ENCODE measurements at places on chromosomes 3 and 15.

- no peak for DNase-seq
These were observed 299.4 kb upstream of the GADL1 start for GRCh38 chr3:31193871-31194270.

- DNase-seq = no peak
These were observed 21.5 kb downstream of the AGTR1 start for GRCh38 chr3:148718982-148719862.

DNA sequence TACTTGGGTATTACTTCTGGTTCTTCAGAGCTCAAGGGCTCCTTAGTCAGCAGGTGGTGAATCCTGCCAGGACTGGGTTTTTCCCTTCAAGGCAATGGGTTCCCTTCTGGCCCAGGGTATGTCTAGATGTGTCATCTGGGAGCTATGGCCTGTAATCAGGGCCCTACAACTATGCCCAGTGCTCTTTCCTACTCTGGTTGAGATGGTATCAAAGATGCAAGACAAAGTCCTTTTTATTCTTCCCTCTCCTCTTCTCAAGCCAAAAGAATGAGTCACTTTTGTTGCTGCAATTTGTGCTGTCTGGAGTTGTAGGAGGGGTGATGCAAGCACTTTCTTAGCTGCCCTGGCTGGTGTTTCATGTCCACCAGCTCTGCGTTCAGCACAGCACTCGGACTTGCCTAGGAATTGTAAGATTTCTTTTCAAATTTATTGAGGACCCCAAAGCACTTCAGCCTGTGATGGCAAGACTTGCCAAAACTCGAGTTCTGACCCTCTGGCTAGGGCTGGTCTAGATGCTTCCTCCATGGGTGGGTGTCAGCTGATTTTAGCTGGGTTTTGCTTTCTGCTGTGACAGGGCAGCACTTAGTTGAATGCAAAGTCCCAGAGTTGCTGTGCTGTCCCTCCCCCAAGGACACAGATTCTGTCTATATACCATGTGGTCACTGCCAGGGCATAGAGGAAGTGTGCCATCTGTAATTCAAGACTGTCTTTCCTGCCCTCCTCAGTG lies 129.2 kb upstream of the CBLB start:
- no peak for DNase-seq

DNA sequence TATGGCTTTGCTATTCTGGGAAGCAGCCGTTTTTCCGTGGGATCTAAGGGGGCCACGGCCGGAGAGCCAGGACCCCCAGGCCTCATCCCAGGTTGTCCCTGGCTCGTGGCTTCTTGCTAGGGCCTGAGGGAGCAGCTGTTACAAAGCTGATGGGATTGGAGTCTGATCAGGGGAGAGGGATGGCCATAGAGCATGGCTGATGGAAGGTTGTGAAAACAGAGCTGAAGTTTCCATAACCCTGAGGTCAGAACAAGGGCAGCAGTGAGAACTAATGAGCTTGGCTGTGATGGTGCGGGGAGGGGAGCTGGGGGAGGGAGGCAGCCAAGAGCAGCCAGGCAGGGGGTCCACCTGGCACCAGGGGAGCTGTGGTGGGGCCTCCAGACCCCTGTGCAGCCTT lies 63.0 kb downstream of the LINGO1 start:
- no peak for DNase-seq

DNA sequence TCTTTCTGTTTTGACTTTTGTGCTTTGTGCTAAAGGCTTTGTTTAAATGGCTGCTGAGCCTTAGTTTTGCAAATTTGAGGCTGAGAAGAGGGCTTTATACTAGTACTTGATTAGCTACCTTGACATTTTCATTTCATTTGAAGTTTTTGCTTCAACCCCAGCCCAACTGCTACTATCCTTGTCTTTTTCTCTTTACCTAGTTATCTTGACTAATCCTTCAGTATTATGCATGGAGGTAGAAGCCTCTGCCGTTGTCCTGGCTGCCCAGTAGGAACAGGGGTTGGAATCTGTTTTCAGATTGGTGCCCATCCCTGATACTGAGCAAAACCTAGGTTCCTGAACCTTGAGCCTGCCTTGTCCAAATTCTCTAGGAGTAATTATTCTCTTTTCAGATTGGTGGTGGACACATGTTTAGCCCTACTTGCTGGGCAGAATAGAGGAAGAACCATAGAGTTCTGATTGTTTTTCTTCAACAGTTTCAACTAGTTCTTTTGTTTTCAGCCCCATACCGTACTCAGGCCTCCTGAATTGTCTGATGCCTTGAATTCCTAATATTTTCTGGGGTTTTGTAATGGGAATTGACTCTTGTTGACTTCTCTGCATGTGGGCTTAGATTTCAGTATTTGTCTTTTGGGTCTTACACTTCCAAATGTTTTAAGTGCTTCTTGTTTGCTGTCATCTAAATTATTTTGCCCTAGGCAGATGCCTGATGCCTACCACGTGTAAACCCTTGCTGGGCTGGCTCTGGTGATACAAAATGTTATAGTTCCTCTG lies 143.2 kb downstream of the DOCK3 start:
- no peak for DNase-seq

DNA sequence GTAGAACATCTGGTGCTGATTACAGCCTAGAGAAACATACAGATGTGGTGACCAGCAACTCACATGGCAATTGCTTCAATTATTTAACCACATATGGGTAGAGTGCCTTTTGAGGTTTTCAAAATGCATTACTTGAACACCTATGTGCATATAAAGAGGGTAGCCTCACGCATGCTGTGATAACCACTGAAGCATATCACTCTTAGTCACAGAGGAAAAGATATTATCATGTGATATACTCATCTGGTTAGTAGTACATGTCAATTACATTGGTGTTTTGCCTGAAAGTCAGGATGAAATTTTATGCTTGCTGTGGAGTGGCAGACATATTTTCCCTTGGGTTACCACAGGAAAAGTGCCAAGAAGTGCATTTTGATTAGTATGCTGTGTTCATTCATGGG lies 459.3 kb upstream of the AGTR1 start:
- no peak for DNase-seq

DNA sequence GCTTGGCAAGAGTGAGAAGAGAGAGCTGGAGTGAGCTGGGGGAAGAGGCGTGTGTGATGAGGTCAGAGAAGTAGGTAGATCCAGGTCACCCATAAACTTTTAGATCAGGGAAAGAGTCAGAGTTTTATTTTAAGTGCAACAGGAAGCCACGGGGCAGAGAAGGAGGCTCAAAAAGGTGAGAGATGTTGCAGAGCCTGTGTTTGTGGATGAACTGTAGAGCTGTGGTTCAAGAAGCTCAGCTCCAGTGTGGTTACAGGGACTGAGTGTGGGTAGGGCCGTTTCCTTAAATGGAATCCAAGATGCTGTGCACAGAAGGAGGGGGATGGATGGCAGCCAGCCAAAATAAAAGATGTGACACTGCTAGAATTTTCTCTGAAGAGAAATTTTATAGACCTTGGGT lies 337.2 kb downstream of the SATB1 start:
- no peak for DNase-seq

DNA sequence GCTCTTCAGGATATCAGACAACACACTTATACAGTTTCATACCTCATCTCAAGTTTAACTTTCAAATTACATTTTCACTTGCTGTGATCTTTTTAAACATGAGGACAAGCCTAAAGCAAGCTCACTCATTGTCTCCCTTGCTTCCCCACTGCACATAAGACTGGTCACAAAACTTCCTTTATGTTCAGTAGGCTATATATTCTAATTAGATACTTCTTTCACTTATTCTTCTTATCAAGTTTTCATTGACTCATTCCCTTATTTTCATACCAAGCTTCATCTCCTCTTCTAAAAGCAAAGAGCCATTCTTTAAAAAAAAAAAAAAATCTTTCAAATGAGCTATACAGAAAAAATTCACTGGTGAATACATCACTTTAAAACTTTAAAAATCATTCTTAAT lies 62.6 kb downstream of the ESYT3 start:
- DNase-seq = no peak

GRCh38 chr3:152120601-152121269 lies 148.0 kb upstream of the MBNL1 start:
- no peak for DNase-seq

DNA sequence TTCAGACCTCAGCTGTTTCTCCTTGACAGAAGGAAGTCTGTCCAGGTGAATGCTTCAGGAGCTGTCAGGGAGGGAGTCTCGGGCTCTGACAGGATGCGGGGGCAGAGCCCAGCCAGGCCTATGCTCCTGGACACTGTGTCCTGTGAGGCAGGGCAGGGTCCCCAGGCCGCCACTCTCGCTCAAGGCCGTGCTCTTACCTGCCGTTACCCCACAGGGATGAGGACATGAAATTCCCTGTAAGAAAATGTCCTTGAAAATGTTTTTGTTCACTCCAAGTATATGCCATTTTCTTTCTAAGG lies 63.9 kb downstream of the BOC start:
- no peak for DNase-seq

DNA sequence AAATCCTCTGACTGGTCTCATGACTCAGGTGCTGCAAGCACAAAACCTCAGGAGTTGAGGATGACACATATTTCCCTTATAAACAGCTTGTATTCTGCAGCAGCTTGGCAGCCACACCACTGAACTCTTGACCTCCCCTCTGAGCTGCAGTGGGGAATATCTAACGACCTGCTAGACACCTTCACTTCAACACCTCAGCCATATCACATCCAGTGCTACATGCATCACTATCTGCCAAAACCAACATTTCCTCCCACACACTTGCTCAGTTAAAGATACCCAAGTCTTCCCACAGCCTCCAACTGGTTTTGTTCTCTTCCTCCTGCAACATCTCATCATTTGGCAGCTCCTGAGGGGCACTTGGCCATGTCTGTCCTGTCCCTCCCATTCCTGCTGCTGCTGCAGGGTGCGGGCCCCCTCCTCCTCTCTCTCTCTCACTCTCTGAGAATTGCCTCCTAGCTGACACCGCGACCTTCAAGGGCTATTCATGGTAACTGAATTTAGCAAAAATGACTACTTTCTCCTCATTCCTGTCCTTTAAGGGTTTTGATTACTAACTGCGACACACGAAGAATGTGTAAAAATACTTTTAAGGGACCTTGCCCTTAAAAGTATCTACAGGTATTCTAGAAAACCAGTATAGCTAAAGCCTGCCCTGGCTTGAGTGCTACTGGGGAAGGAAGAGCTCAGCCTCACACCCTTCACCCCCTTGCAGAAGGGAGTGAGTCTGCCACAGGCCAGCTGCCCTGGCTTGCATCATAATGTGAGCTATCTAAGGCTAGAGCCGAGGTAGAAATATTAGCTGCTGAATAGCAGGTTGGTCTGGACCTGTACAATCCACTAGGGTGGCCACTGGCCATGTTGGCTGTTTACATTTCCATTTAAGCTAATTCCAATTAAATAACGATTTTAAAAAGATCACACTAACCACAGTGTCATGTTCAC lies 5.0 kb upstream of the CCR9 start:
- DNase-seq = peak; percentile 19

GRCh38 chr3:7205535-7205934 lies 344.6 kb downstream of the GRM7 start:
- DNase-seq = no peak

- DNase-seq = peak; percentile 87
These were observed at the start of gene ZMAT3 for GRCh38 chr3:179071323-179072099. Gene ZMAT3, minus strand, starts transcription at chr3:179071809. Its CDS starts 4,057 bp downstream, at chr3:179067752.

- no peak for DNase-seq
These were observed 48.3 kb downstream of the DENND4A start for GRCh38 chr15:65743637-65744252.

DNA sequence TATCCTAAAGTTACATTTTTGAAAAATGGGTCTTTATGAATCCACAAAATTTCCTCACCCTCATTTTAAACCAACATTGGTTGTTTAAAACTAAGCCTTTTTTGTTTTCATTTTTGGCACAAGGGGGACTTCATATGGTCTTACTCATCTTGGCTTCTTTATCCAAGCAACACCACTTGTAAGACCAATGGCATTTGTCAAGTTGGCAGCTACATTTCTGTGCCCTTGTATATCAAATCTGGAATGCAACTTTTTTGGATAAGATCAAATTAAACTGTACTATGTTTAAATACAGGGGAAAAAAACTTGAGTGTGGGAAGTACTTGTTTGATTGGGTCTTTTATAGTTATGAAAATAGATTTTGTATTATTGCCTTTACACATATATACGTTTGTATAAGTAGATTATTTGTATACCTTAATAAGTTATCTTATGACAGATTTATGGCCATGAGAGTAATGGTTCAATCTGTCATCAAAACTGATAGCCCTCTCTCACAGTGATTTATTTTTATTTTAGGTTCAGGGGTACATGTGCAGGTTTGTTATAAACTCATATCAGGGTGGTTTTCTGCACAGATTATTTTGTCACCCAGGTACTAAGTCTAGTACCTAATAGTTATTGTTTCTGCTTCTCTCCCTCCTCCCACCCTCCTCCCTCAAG lies 43.4 kb downstream of the GPR160 start:
- no peak for DNase-seq

GRCh38 chr15:67549736-67550135 lies 7.2 kb downstream of the MAP2K5 start:
- no peak for DNase-seq

GRCh38 chr15:38084289-38084688 lies 149.8 kb downstream of the TMCO5A start:
- no peak for DNase-seq

DNA sequence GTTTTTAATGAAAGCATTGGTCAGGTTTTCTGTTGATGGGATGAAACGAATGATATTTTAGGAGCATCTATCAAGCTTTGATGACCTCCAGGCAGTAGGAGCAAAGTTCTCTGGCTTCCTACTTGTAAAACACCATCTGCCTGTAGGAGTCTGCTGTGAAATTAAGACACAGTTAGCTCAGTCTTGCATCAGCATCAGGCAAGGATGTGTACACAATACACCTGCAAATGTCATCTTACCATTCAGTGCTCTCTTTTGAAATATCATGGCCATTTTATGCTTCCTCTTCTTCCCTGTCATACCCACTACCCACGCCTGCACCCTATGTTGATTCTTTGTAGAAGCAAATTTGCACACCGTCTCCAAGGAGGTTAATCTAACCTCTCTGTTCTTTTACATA lies 38.2 kb downstream of the B3GALNT1 start:
- no peak for DNase-seq

GRCh38 chr3:66931291-66931690 lies 66.8 kb upstream of the KBTBD8 start:
- DNase-seq = no peak

- DNase-seq = no peak
These were observed 16.7 kb downstream of the MCTP2 start for GRCh38 chr15:94247789-94248638.

DNA sequence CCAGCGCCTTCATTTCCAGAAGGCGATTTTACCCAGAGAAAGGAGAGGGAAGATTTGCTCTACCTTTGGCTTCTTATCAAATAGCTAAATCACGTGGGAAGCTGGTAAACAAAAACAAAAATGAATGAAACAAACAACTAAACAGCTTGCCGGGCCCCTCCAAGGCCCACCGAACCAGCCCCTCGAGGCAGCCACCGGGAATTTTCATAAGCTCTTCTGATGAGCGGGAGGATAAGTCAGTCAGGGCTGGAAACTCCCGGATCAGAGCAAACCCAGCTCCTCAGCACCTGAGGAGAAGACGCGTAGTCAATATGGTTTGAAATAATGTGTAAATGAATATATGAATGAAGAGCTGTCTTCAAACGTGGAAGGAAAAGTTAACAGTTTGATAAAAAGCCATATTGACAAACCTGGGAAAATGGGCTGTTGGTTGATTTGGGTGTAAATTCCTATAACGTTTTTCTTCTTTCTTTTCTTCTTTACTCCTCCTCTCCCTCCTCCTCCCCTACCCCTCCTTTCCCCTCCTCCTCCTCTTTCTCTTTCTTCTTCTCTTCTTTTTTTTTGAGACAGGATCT lies 10.7 kb downstream of the RPLP1 start:
- DNase-seq = no peak

Measured in stimulated activated CD4-positive, alpha-beta T cell treated with anti-CD3 and anti-CD28 coated beads, Interleukin-2, amount 100 ng/mL, for 24 hours (primary cell).